ENCODE measurements at places on chromosomes 13 and 19.

- DNase-seq: no peak
These were observed 7.1 kb downstream of the MATK start for GRCh38 chr19:3778899-3779723.

DNA sequence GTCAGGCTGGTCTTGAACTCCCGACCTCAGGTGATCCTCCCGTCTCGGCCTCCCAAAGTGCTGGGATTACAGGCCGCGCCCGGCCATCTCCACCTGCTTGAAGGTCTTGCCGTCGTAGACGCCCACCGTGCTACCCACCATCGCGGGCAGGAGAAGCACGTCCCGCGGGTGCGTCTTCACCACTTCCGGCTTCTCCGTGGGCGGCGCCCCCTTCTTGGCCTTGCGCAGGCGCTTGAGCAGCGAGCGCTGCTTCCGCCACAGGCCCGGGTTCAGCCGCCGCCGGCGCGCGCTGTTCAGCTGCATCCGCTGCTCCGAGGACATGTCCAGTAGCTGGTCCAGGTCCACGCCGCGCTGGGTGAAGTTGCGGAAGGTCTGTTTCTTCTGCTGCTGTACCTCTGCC lies 21.6 kb downstream of the EFNA2 start:
- no peak for DNase-seq

DNA sequence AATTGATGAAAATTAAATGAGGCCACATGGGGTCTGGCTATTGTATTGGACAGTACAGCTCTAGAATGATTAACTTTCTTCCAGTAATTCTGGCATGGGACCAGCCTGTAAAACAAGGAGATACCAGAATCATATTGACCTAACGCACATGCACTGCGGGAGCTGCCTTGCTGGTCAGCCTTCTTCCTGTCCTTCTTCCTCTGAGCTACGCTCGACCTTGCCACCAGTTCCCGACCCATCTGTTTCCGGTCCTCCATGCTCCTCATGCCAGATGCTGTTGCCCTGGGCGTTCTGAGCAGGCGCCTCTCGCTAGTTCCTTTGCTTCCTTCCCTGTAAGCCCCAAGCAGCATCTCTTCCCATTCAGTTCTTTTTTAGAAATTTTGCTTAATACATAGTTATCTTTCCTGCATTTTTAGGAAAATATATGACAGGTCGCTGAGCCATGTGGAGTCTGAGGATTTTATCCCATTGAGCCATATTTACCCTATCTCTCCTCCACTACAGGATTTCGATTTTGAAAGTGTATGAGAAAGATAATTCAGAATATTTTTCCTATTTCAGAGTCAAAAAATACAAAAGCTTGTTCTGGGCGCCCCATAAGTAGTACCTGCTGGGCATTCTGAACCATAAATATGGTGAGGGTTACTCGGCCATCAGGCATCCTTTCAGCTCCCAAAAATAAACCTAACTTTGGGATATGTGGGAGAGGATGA lies 38.6 kb downstream of the TNFRSF19 start:
- no peak for DNase-seq

DNA sequence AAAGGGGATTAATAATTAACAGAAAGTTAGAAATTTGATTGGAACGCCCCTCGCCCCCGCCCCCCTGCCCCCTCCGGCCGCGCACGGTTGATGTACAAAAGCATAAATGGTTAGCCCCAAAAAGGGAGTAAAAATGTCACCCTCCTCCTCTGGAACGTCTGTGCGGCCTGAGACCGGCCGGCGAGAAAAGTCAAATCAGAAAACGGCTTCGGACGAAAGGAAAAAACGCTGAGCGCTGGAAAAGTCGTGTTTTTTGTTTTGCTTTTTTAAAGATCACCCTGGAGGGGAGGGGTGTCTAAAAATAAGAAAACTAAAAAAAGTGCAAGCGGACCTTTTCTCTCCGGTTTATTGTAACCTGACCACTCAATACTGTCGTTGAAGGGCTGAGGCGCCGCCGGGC lies 13.2 kb downstream of the MEX3D start:
- no peak for DNase-seq

GRCh38 chr13:42762917-42763316 lies 18.5 kb upstream of the FAM216B start:
- no peak for DNase-seq

GRCh38 chr19:1000095-1000494 lies at the start of gene GRIN3B:
GRIN3B (plus strand) TSS chr19:1000419; CDS start chr19:1000438, 19 bp downstream.
- DNase-seq: peak; percentile 78

DNA sequence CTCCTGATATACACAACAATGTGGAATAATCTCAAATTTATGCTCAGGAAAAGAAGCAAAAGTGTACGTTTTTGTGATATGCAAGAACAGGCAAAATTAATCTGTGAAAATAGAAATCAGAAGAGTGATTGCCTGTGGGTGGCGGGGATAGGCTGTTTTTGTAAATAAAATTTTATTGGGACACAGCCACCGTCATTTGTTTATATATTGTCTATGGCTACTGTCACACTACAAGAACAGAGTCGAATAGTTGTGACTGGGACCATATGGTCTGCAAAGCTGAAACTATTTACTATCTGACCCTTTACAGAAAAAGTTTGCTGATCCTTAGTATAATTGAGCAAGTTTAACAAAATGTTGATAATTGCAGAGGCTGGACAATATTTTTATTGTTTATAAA lies 269.5 kb upstream of the HTR2A start:
- no peak for DNase-seq

DNA sequence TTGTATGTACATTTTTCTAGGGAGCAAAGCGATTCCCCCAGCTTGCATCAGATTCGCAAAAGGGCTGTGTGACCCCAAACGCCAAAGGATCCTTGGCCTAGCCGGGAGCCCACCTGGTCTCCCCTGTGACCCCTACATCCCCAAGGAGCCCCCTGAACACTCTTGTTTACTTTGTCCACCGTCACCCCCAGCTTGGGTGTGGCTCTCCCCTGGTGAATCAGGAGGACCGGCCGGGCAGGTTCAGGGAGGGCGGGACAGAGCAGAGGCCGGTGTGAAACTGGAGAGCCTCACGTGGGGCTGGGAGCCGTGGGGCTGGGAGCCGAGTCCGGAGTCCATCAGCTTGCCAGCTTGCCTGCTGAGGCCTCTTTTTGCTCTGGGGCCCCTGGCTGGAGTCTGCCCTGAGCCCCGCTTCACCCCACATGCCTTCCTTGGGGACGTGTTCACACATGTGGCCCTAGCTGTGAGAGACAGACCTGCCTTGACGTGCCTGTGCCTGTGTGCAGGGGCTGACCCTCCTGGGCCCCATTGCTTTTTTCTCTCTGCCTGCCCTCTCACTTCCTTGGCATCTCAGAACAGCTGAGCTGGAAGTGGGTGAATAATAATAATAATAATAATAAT lies 2.0 kb downstream of the ITPKC start:
- peak; percentile 39 for DNase-seq

DNA sequence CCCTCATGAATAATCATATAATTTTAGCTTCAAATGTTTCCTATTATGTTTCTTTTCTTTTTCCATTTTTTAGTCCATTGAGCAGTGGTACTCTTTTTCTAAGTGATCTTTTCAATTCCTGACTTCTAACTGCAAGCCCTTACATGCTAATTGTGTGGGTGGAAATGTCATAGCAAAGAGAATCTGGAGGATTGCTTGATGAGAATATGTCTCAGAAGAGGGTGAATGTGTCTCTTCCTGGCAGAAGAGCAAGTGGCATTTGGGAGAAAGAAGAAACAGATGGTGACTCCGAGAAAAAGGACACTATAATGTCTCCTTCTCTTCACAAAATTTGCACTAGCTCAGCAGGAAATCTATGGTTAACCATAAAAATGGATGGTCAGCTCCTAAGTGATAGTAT lies 2320.0 kb downstream of the PCDH9 start:
- DNase-seq: no peak

DNA sequence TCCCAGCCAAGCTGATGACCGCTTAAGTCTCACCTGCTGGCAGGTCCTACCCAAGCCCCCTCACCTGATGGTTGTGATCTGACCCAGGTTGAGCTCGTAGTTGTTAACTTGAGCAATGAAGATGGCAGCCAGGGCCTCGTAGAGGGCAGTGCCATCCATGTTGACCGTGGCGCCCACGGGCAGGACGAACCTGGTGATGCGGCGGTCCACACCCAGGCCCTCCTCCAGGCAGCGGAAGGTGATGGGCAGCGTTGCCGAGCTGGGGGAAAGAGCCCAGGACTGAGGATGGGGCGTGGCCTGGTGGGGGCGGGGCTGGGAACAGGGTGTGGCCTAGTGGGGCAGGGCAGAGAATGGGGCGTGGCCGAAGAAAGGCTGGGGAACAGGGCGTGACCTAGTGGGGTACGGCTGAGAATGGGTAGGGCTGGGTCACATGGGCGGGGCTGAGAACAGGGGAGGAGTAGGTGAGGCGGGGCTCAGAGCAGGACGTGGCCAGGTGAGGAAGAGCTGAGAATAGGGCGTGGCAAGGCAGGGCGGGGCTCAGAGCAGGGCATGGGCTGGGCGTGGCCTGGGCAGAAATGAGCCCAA lies 12.9 kb downstream of the OR7C2 start:
- DNase-seq: no peak

DNA sequence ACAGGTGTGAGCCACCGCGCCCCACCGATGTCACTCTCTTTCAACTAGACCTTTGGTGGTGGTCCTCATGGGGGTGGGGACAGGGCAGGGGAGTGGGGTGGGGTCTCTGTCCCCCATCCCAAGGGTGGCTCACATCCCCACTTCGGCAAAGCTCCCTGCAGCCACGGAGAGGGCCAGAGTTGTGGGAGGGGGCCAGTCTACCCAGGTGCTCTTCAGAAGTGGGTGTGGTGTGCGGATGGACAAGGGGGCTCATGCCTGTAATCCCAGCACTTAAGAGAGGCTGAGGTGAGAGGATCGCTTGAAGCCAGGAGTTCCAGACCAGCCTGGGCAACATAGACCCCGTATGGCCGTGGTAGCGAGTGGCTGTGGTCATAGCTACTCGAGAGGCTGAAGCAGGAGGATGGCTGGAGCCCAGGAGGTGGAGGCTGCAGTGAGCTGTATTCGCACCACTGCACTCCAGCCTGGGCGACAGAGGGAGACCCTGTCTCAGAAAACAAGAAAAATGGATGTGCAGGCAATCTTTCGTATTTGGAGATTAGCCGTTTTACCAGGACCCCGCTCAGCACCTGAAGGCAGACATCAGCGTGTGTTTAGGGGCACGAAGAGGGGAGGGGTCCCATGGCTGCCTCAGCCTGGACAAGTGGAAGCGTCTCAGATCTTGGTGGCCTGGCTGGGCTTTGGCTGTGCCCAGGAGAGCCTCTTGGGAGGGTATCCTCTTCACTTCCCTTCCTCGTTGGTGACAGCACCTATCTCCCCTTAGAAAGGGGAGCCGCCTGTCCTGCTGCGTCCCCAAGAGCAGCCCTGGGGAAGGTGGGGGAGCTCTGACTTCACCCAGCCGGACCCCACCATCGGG lies 846 bp downstream of the TGFBR3L start:
- no peak for DNase-seq

- peak; percentile 68 for DNase-seq
These were observed 21.7 kb upstream of the CALM3 start for GRCh38 chr19:46579361-46579879.

- no peak for DNase-seq
These were observed 166.9 kb downstream of the GPC5 start for GRCh38 chr13:91565296-91565695.

DNA sequence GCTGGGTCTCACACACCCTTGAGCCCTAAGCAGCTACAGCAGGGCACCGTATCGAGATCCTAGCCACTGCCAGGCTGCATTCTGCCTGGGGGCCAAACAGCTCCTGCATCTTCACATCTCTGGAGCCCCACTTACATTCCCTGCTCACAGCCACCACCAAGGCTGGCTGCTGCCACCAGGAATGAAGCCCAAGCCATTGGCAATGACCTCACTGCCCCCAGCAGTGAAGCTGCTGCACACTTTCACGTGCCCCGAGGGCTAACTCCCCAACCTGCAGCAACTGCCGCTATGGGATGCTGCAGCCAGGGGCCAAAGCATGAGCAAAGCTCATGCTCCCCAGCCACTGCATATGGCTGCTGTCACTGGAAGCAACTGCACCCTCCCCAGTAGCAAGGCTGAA lies 42.0 kb downstream of the F2RL3 start:
- DNase-seq: no peak

GRCh38 chr13:40058757-40059236 lies 403.3 kb downstream of the COG6 start:
- no peak for DNase-seq

- DNase-seq: peak; percentile 49
These were observed 40.4 kb downstream of the MLLT1 start for GRCh38 chr19:6239401-6239844.

DNA sequence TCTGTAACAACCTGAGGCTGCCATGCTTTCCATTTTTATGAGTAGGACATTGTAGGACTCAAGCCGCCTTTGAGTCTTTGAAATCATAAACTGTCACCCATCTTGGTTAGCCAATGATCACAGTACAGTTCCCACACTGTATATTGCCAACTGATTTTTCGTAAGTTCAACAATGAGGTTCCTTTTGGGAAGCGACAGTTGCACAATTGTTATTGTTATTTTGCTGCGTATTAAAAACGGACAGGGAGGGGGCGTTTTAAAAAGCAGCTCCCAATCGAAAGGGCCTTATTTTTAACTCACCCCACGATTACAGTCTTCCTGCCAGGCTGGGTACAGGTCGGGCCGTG lies 601 bp downstream of the SLC46A3 start:
- DNase-seq: no peak

DNA sequence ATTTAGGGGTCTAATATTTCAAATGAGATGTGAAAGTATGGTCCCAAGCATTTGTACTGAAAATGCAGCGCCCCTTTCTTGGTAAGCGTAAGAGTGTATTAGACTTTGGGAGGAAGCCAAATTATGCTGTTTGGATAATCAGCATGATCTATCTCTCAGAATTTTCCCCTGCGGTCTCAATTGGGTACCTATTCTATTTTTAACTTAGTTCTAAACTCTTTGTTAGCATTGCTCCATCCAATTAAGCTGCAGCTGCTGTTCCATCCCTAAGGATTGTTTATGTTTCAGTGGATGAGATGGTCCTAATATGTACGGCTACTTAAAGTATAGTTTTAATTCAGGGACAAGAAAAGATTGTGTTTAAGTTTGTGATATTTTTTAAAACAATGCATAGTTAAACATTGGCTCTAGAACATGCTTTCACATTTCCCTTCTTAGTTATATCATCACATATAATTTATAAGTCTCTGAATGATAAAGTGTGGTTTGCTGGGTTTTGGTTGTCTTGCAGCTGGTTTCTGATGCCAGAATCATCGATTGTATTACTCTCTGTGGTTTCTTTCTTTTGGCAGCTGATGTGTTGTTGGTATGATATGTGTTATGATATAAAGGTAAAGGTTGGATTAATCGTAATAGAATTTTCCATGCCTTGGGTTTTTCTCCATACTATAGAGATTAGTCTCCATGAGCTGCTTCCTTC lies 15.0 kb downstream of the POLR1D start:
- no peak for DNase-seq

DNA sequence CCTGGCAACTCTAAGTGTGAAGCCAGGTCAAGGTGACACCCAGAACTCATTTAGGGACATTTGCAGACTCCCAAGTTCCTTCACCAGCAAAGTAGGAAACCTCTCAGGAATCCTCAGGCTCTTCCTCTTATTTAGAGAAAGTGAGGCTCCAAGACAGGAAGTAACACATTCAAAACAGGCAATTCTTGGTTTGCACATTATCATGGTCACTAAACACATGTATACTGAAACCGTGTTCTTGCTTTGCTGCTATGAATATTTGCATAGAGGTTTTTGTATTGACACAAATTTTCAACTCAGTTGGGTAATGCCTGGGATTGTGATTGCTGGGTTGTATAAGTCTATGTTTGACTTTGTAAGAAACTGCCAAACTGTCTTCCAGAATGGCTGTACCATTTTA lies 13.2 kb upstream of the URI1 start:
- DNase-seq: no peak

Measured in activated T-cell treated with anti-CD3 and anti-CD28 coated beads, Interleukin-2, amount 50 U/mL, for 24 hours (primary cell).